ENCODE measurements at places on chromosomes 1 and 21.
A peak's percentile ranks its signal among the peaks of the same experiment; 100 is the strongest.

- DNase-seq = no peak
These were observed 496.1 kb downstream of the PTPRU start for GRCh38 chr1:29732453-29732852.

DNA sequence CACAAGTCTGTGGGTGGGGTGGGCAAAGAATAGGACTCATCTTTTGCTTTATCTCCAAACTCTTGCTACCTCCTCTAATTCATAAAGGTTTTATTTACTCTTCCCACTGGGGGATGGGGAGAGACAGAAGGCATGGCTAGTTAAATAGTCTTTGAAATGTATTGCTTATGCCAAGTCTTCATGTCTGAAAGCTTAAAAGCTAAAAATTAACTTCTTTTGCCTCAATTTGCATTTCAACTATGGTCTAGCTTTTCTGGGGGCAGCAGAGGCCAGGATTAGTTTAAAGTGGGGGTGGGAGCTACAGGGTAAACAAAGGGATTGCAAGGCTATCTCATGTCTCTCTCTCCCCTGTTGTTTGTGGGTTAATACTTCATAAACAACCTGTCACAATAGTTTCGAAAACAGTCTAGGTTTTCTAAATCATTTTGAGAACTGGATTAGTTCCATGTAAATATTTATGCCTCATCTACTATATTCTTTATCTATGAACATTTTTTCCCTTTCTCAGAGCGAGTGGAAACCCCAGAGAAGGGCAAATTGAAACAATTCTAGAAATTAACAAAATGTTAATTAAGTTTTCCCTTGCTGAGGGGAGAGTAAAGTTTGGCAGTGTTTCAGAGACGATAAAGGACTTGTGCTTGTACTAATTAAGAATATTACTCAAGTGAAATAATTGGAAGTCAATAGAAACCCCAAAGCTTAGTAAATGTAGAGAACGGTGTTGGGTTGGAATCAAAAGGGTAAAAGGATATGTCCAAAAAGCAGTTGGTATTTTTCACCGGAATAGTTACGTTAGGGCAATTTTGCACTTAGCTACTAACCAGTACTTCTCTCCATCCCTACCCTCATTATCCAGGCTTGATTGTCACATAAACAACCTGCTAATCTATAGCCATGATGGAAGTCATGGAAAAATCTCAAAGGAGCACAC lies 182.2 kb downstream of the GIPC2 start:
- no peak for DNase-seq

- DNase-seq = no peak
These were observed 81.1 kb downstream of the SIK1 start for GRCh38 chr21:43345746-43346409.

- DNase-seq = no peak
These were observed 5.2 kb upstream of the SPRR2E start for GRCh38 chr1:153099461-153100045.

DNA sequence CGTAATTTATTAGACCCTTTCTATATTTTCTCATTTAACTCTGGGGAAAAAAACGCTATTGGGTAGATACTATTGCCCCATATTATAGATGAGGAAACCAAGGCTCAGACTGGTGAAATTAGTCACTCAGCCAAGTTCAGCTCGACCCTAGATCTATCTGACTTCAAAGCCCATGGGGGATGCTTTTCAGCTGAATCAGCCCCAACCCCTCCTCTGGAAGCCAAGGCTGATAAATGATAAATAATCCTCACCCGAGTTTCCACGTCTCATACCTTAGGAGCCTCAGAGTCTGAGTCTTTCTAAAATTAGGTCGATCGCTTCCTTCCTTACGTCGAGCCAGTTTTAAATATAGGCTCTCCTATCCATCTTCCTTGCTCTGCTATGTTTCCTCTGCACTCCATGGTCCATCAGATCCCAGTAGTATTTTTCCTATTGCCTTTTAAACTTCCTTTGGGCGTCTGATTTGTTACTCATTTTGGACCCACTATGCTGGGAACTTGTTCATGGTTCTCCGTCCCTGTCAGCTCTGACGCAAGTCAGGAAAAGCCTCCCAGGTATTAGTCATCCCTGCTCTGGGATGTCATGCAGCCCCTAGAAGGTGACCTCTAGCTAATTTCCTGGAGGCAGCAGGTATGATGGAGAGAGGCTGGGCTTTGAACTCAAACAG lies 122.8 kb downstream of the PLPP3 start:
- no peak for DNase-seq

- no peak for DNase-seq
These were observed 17.0 kb upstream of the GPR37L1 start for GRCh38 chr1:202105571-202106339.

GRCh38 chr1:224259986-224260385 lies 70.0 kb downstream of the NVL start:
- no peak for DNase-seq

DNA sequence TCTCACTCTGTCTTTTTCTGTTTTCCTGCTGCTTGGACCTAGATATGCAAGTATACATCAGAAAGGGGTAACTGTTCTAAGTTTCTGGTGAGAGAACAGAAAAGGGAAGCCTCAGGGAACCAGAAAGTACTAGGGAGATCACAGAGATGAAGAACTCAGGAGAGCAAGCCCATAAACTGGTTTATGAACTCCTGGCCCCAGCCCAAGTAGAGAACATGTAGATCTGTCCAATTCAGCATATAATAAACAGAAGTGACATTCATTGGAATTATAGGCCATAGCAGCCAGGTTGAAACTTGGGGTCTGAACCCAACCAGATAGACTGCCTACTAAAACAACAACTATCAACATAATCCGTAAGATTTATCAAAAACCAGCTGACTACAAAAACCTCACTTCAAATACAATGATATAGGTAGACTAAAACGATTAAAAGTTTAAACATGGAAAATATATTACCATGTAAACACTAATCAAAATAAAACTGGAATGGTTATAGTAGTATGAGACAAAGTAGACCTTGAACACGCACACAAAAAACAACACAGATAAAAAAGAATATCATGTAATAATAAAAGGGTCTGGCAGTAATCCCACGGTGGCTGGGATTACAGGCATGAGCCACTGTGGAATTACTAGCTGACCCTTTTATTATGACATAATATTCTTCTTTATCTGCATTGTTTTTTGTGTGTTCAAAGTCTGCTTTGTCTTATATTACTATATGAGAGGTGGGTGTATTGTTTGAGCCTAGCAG lies 65.0 kb downstream of the ZSWIM5 start:
- DNase-seq = no peak

DNA sequence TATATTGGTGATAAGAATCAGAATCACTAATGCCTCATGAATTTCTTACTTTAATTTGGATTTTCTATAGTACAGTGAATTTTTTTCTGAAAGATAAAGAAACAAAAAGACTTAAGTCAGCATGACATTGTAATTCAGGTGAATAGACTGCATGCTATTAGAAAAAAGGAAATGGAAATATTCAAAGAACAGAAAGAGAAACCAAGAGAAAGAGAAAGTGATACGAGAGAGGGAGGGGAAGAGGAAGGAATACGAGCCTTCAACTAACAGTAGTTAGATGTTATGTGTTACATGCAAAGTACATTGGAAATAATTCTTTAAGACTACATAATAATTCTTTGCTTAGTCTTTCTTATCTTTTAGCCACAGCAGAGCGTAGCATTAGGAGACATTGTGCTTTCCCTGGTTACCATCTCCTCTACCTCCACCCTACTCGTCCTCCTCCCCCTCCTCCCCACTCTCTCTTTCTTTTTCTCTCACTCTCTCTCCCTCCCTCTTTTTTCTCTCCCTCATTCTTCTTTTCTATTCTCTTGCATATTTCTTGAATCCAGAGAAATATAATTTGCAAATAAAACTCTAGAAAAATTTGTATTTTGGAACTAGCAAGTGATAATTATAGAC lies 46.4 kb upstream of the ADGRL4 start:
- no peak for DNase-seq

DNA sequence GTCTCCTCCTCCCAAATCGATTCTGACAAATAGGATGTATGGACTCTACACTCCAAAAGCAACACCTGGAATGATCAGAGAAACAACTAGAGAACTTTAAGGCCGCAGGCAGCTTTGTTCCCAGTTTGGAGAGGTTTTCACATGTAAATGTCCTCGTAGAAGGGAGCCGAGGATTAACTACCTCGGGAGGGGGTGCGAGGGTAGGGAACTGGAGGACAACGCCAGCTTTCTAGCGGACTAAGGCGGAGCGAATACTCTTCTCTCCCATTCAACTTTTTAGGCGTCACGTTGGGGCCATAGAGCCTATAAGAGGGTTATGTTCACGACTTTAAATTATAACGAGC lies 1.2 kb downstream of the SCAF4 start:
- DNase-seq = no peak

- DNase-seq = no peak
These were observed 897.2 kb downstream of the ADGRL2 start for GRCh38 chr1:82697965-82698364.

DNA sequence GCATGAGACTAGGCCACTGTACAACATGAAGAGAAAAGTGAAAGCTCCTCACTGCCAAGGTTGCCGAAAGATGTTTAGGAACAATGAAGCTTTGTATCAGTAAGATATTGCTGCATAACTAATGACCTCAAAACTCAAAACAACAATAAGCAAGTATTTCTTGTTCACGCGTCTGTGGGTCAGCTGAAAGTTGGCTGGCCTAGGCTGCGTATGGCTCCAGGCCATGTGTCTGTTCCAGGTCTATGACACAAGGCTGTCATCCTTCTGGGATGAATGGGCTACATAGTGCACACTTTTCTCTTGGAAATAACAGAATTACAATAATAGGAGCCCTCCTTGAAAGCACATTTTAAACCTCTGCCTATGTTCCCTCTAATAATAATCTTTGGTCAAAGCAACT lies 515.9 kb downstream of the PLPP3 start:
- no peak for DNase-seq

DNA sequence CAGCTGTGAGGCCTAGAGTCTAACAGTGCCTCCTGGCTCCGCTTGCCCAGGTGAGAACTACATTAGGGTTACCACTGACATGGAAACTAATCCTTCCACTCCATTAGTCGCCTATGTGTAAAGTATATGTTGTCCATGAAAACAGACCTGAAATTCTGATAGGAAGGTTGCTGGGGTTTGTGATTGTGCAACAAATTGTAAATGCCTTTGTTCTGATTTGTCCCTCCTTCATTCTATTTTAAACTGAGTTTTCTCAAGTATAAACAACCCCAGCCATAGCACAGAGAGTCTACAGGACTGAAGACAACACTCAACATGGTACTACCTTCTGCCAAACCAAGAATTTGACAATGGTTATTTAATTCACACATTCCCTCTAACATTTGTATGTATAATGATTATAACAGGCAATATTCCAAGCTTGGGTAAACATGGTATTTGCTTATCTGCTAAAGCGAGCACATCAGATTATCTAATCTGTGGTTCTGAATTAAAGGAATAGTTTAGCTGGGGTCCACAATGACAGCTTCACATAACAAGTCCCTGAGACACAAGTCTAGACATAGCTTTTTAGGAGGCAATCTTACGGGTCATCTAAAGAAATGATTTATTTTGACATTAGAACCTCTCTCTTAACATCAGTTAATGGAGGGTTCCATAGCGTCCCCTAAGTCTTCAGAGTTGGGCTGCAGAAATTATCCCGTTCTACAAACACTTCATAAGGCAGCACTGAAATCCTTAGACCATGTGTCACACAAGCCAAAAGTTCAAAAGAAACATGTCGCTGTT lies 633.0 kb downstream of the SMYD3 start:
- no peak for DNase-seq

- peak; percentile 56 for DNase-seq
These were observed 121.2 kb downstream of the EPHB2 start for GRCh38 chr1:22831729-22832413.

DNA sequence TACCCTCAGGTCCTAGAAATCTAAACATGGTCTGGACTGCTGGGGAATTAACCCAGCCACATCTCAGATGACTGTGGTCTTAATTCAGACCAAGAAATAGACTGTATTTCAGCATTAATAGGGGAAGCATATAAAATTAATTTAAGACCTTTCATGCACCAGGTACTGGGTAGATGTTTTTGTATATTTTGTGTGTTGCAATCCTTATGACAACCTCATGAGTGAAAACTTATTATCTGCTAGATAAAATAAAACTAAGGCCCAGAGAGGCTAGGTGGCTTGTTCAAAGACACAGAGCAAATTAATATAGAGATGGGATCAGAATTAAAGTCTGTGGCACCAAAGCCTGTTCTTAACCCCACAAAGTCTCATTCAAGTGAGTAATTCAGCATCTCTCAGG lies 40.1 kb downstream of the OPTC start:
- no peak for DNase-seq

DNA sequence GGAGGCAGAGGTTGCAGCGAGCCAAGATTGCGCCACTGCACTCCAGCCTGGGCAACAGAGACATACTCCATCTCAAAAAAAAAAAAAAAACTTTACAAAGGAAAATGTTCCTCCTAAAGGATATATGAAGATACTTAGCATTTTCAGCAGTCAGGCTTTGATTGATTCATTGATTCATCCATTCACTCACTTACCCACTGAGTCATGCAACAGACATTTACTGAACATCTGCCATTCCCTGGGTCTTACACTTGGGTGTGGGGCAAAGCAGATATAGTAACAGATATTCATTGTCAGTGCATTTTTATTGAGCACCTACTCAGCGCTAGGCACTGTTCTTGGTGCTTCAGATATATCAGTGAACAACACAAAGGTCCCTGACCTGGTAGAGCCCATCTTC lies 5.6 kb upstream of the LACTBL1 start:
- DNase-seq = no peak

DNA sequence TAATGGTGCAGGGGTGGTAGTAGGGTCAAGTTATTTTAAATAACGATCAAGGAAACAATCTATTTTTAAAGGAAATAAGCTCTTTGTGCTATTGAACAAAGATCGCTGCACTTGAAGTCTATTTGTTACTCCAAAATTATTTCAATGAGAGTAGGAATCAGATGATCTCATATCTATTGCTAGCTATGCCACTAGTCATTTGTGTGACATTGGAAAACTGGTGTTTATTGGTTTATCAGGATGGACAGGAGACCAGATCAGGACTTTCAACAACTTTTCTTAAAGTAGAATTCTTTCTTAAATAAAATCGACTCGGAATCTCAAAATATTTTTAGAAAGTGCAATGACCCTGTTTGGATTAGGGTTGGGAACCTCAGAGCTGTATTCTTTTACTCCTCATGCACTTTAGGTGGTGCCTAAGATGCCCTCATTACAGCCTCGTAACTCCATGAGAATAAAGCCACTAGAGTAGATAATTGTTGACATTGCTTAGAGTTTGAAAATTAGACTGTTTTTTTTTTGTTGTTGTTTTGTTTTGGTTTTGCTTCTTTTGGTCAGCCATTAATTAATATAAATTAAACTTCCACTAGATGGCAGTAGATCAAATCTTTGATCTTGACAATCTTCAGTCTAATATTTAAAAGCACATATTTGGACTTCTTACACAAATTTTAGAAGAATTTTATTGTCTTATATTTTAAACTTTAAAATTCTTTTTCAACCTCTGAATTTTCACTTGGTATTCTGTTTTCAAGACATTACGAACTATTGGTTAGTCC lies 352.4 kb downstream of the USP25 start:
- DNase-seq = no peak

- no peak for DNase-seq
These were observed 301.7 kb upstream of the VAMP3 start for GRCh38 chr1:7469255-7469938.

GRCh38 chr1:197307551-197307950 lies 39.5 kb downstream of the CRB1 start:
- no peak for DNase-seq

- DNase-seq = no peak
These were observed 28.8 kb upstream of the PADI4 start for GRCh38 chr1:17278996-17279830.
